ENCODE measurements at places on chromosomes 13 and 19.

GRCh38 chr19:51735759-51736449 is 12.1 kb upstream of the HAS1 start:
- no peak for DNase-seq

GRCh38 chr19:35442091-35442490 is 6.0 kb upstream of the FFAR2 start:
- no peak for DNase-seq

- no peak for DNase-seq
Observed at GRCh38 chr13:77448689-77449088, 86.8 kb upstream of the SCEL start.

- DNase-seq: no peak
Observed at GRCh38 chr13:75468098-75468497, 13.9 kb downstream of the TBC1D4 start.

- DNase-seq: no peak
Observed at GRCh38 chr13:102235689-102236088, 166.2 kb downstream of the FGF14 start.

GRCh38 chr13:50379584-50379983 is 364.3 kb downstream of the KCNRG start:
- no peak for DNase-seq

DNA sequence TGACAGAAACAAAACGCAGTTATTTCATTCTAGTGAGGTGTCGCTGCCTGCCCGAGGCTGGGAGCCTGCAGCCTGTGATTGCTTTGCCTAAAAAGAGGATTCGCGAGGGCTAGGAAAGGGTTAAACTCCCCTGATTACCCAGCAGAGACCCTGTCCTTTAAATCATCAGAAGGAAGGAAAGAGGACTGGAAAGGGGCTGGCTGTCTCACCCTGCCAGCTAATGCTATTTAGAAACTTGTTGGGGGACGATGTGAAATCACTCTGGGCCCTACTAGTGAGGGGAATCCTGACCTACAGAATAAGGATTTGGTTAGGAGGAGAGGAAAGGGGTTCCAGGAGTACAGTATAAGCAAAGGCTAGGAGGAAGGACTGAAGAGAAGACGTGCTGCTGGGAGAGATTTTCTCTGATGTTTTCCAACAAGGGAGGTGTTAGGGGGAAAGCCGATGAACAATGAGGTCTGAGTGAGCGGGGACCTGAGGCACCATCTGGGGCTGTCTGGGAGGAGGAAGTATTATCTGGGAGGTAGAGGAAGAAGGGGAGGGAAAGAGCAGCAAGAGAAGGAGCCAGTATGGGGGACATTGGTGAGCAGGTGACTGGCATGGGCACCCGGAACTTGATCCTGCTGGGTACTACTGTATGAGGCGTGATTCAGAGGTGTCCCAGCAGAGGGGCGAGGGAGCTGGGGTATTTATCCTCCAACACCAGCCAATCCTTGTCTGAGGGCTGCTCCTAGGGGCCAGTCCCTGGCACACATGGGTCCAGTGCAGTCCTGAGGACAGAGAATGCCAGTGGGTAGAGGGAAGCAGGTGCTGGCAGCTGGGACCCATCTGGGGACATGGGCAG is 55.7 kb upstream of the PTPRS start:
- DNase-seq: no peak

- DNase-seq: no peak
Observed at GRCh38 chr13:43522788-43523187, 264.0 kb downstream of the ENOX1 start.

GRCh38 chr13:102273111-102273510 is 128.7 kb downstream of the FGF14 start:
- no peak for DNase-seq

GRCh38 chr19:41695745-41696144 is 7.7 kb upstream of the CEACAM7 start:
- DNase-seq: no peak
